ENCODE measurements at places on chromosomes 12 and 14. TPM values are rescaled to one million over a fixed set of nuclear protein-coding genes. Genes with fewer than 3 reads are reported as not detected.
A peak's percentile ranks its signal among the peaks of the same experiment; 100 is the strongest.

The KICS2 gene
- 13.3 TPM for total RNA-seq

The MSI1 gene
- total RNA-seq: 0.27 TPM

The XPOT gene
- 236 TPM for total RNA-seq

The RAPGEF3 gene
- total RNA-seq: 1.6 TPM

The RPS26 gene
- total RNA-seq: 31.0 TPM

The ASCL4 gene
- not detected for total RNA-seq

DNA sequence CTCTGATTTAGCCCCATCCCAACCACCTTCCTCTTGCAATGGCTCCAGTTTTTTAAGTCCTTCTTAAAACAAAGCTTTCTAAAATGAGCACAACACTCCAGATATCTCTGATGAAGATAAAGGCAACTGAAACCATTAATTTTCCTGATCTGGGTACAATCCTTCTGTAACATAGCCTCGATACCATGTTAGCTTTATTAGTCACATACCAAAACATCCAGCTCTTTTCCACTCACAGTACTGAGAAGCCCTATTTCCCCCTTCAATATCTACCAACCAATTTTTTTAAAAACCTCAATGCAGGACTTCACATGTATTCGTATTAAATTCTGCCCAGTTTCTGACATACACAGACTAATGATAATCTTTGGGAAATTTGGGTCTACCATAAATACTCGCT, 105.9 kb downstream of the MED13L start:
- H3K4me1 ChIP-seq: peaks cover 63% of the 10 kb centered on the region
- peak overlapping the region; percentile 92 for H3K27ac ChIP-seq
- H3K4me3 ChIP-seq: peak overlapping the region; percentile 58
- H3K27me3 ChIP-seq: no peaks in the 10 kb centered on the region
- no peak for DNase-seq
- H3K36me3 ChIP-seq: no peaks in the 10 kb centered on the region

DNA sequence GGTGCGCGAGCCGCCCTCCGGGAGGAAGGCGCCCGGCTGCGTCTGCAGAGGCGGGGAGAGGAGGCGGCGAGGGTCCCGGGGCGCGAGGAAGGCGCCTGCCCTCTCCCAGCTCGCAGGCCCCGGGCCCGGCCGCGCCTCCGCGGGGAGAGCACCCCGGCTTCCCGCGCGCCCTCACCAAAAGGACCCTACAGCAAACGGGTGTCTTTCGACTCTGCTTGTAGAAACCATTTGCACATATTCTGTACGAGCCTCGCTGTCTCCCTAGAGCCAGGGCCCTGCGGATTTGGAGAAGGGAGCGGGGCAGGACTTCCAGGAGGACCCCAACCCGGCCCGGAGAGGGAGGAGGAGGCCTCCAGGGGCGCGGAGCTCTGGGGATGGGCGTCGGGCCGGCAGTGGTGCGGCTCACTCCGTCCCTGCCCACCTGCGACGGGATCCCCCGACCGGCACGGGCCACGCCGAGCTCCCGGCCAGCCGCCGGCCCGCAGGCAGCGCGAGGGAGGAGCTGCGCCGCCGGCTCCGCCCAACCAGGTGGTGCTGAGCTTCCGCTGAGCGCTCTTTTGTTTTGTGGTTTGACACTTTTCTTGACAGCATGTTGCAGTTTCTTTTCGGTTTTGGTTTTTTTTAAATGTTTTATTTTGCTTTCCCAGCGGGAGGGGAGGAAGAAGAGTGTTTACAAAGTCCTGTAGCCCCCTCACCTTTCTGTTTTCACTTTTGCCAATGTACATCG, 103.3 kb upstream of the FKBP4 start:
- peak; percentile 70 for DNase-seq
- peak overlapping the region; percentile 80 for H3K4me3 ChIP-seq
- H3K27ac ChIP-seq: peak overlapping the region; percentile 81
- H3K4me1 ChIP-seq: peaks cover 25% of the 10 kb centered on the region
- no peaks in the 10 kb centered on the region for H3K36me3 ChIP-seq
- H3K27me3 ChIP-seq: peaks cover 4% of the 10 kb centered on the region

DNA sequence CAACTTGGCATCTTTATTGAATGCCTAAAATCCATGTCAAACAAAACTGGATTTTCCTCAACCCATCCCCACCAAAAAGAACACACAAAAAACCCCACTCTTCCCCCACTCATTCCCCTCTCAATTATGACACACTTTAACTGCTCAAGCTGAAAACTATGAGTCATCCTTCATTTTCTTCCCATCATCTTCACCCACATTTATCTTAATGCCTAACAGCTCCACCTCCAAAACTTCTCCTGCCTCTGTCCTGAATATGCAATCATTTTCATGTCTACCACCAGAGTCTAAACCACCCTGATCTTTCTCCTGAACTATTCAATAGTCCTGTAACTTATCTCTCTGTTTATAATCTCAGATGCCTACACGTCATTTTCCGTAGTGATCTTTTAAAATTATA, 239.7 kb downstream of the BCAT1 start:
- no peak for DNase-seq
- no peak overlapping the region for H3K4me3 ChIP-seq
- peaks cover 16% of the 10 kb centered on the region for H3K4me1 ChIP-seq
- H3K36me3 ChIP-seq: no peaks in the 10 kb centered on the region

DNA sequence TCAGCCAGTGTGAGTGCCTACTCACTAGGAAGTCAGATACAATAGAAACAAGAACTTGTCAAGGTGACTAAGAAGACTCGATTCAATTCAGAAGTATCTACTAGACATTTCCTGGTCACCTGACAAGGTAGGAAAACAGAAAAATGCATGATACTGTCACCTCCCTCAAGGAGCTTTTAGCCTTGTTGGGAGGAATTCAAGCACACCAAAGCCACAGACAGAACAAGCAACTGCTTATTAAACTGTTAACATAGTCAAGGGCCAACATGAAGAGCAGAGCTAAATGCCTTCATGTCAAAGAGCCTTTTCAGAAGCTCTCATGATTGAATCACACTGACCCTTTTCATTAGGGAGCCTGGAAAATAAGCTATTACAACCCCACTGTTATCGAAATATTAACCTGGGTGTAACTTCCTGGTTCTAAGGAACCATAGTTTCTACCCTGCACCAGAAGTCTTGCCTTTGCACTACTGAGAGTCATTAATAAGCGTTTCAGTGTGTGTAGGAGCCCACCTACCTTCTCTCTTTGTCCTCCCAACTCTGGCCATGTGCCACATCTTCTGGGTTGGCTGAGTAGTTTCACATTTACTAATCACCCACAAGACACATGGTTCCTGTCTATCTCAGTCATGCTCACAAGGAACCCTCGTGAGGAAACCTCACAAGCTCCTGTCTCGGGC, 31.0 kb upstream of the LGALS3 start:
- H3K27me3 ChIP-seq: no peaks in the 10 kb centered on the region
- H3K36me3 ChIP-seq: no peaks in the 10 kb centered on the region
- H3K4me3 ChIP-seq: no peak overlapping the region
- H3K27ac ChIP-seq: peak overlapping the region; percentile 64
- peak; percentile 64 for DNase-seq

- H3K4me1 ChIP-seq: peaks cover 36% of the 10 kb centered on the region
- peaks cover 4% of the 10 kb centered on the region for H3K36me3 ChIP-seq
- H3K4me3 ChIP-seq: peak overlapping the region; percentile 85
- peak overlapping the region; percentile 90 for H3K27ac ChIP-seq
- no peaks in the 10 kb centered on the region for H3K27me3 ChIP-seq
These were observed 226.9 kb upstream of the CRY1 start for GRCh38 chr12:107320033-107320928.

DNA sequence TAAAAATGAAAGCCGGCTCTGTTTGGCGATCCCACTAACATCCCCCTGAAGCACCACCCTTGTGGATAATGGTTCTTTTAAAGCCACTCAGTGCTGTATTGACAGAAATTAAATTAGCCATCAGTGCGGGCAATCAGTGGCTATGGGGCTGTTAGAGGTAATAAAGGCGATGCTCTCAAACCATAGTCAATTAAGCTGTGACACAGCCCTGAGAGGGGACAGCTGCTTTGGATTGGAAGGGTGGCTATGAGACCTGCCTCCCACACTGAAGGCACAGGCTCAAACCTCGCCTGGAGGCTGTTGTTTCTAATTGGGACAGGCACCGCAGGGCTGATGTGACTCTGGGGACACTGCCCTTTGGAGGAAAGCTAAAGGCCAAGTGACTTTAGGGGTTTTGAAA, 562.2 kb downstream of the VRK1 start:
- DNase-seq: no peak
- H3K27ac ChIP-seq: no peak overlapping the region
- no peaks in the 10 kb centered on the region for H3K27me3 ChIP-seq
- H3K36me3 ChIP-seq: no peaks in the 10 kb centered on the region
- H3K4me1 ChIP-seq: no peaks in the 10 kb centered on the region

GRCh38 chr12:105922670-105923102, 216.1 kb downstream of the NUAK1 start:
- no peak overlapping the region for H3K27ac ChIP-seq
- no peaks in the 10 kb centered on the region for H3K4me1 ChIP-seq
- no peak for DNase-seq
- peaks cover 5% of the 10 kb centered on the region for H3K27me3 ChIP-seq
- H3K4me3 ChIP-seq: no peak overlapping the region
- no peaks in the 10 kb centered on the region for H3K36me3 ChIP-seq

DNA sequence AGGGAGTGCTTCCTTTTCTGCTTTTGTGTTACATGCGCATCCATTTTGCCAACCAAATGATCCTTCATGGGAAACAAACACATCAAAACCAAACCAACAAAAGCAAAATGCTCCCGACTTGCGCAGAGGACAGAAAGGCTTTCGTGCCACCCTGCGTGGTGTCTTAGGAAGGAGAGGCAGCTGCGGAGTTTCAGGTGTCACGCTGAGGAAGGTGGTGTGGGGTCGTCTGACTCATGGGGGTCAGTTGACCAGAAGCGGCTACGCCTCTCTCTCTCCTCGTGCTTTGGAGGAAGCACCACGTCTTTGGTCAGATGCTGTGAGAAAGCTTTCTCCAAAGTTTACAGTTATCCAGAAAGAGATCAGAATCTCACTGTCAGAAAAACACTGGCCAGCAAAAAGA, 7.9 kb downstream of the EMP1 start:
- H3K4me1 ChIP-seq: peaks cover 14% of the 10 kb centered on the region
- no peaks in the 10 kb centered on the region for H3K36me3 ChIP-seq
- H3K27ac ChIP-seq: no peak overlapping the region
- peaks cover 4% of the 10 kb centered on the region for H3K27me3 ChIP-seq

GRCh38 chr12:139585-139984, 73.0 kb downstream of the IQSEC3 start:
- peaks cover 19% of the 10 kb centered on the region for H3K27me3 ChIP-seq
- H3K4me1 ChIP-seq: peaks cover 11% of the 10 kb centered on the region
- H3K27ac ChIP-seq: no peak overlapping the region
- DNase-seq: no peak
- H3K4me3 ChIP-seq: peak overlapping the region; percentile 69

- peaks cover 31% of the 10 kb centered on the region for H3K36me3 ChIP-seq
- peaks cover 33% of the 10 kb centered on the region for H3K4me1 ChIP-seq
- H3K27ac ChIP-seq: no peak within 1 kb of the TSS
- peak within 1 kb of the TSS; percentile 61 for H3K4me3 ChIP-seq
- H3K27me3 ChIP-seq: peaks cover 47% of the 10 kb centered on the region
- peak; percentile 47 for DNase-seq
These were observed at the start of gene DDN for GRCh38 chr12:48999371-49000131. DDN (minus strand) TSS chr12:48999375; CDS start chr12:48999287, 88 bp downstream.

DNA sequence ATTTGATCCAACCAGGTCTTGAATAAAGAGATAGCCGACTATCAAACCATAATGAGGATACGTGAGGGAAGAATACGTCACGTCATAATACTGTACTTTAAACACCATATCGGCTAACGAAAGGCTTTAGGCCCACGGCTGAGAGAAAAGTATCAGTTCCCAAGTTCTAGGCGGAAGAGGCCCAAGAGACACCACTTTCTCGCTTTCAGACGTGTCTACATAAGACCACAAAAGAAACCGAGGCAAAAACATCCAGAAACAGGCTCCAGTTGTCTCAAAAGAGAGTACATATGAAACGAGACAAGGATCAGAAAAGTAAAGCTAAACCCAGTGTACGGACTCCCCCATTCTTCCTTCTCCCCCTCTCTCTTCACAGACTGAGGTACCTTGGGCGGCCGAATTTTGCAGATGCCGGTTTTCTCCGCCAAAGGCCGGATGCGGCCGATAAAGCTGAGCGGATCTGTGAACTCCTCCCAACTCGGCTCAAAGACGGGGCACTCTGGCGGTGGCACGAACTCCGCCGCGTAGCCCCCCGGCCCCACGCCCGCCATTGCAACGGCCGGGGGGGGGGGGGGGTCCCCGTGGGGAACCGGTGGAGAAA, 479 bp downstream of the KDM5A start:
- H3K36me3 ChIP-seq: peaks cover 14% of the 10 kb centered on the region
- peaks cover 42% of the 10 kb centered on the region for H3K4me1 ChIP-seq
- DNase-seq: peak; percentile 62
- H3K27me3 ChIP-seq: no peaks in the 10 kb centered on the region

DNA sequence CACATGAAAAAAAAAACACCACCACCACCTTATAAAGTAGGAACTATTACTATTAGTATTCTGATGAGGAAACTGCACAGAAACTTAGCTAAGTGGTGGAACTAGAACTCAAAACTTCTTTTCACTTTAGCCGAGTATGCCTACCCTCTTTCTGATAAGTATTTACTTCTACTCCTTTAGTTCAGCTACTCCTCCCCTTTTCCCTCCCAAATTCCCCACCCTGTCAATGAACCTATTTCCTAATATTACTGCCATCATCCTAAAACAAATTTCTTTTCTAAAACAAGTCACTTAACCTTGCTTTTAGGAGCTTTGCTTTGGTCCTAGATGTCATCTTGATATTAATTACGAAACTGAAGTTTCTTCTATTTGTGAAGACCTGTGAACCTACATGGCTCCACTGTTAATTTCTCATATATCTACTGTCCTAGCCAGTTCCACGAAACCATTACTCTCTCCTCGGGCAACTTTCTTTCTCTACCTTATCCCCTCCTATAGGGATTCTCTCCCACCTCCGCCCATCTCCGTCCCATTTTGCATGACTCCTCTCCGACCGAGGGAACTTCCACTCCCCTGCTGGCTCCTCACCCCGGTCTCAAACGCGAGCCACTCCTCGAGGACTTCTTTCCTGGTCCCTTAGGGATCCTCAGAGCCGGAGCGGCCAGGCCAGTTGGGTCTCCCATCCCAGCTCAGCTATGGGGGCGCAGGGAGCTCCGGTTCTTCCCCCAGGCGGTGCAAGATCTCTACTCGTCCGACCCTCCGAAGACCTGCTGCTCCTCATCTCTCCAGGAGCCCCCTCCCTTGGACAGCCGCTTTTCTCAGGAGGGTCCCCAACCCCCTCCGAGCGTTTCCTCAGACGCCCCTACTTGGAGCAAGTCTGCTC, 1.1 kb downstream of the NUMB start:
- H3K4me1 ChIP-seq: peaks cover 42% of the 10 kb centered on the region
- H3K27ac ChIP-seq: peak overlapping the region; percentile 75

DNA sequence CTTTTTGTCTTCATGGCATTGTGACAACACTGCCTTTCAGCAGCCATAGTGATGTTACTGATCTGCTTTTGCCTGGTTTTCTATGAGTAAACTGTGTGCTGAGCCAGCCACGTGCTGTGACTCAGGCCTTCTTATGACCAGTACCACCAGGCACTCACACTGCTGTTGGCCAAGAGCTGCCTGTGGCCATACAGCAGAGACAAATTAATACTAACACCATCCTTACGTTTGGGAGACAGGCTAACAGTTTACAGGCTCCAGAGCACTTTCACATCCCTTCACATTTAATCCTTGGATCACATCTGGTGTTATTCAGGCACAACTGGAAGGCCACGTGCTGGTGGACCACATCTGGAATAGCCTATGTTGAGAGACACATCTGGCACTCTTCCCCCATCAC, 377.9 kb downstream of the CCDC91 start:
- no peak for DNase-seq

- no peak for DNase-seq
- H3K4me3 ChIP-seq: no peak overlapping the region
- no peak overlapping the region for H3K27ac ChIP-seq
- H3K27me3 ChIP-seq: no peaks in the 10 kb centered on the region
- H3K4me1 ChIP-seq: peaks cover 31% of the 10 kb centered on the region
These were observed 49.7 kb downstream of the DDX51 start for GRCh38 chr12:132094269-132094891.

All from activated naive CD4-positive, alpha-beta T cell treated with anti-CD3 and anti-CD28 coated beads for 36 hours (primary cell).